HS-27A (cell line): ENCODE measurements at places on chromosomes 11 and 22.

DNA sequence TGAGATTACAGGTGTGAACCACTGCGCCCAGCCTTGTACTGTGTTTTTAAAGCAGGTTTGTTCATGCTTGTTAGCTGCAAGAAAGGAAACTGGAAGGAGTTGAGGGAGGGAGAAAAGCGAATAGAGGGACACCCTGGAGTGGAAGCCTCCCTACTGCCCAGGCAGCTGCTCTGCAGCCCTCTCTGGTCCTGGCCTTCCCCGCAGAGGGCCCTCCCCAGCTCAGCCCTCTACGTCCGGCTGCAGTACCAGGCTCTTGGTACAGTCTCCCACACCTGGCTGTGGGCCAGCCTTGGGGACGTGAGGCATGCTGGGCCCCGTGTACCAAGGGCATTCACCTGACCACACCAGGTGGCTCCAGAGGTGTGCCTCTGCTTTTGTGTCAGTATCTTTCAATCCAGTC, 70.8 kb downstream of the MED15 start:
- DNase-seq: no peak

- no peak for DNase-seq
Measured at GRCh38 chr11:133175103-133175502, 357.2 kb downstream of the OPCML start.

DNA sequence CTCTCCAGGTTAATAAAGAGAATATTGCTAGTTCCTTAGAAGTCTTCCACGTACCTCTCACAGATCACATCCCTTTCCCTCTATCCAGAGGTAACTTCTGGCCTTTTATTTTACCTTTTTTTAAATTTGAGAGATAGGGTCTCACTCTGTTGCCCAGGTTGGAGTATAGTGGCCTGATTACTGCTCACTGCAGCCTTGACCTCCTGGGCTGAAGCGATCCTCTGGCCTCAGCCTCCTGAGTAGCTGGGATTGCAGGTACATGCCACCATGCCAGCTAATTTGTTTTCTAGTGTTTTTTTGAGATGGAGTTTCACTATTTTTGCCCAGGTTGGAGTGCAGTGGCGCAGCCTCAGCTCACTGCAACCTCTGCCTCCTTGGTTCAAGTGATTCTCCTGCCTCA, 24.4 kb downstream of the YAP1 start:
- DNase-seq: no peak

GRCh38 chr11:11296434-11296833, 56.6 kb downstream of the CSNK2A3 start:
- DNase-seq: no peak

- no peak for DNase-seq
Measured at GRCh38 chr11:46457021-46457420, 65.4 kb upstream of the CHRM4 start.

GRCh38 chr11:35167426-35167954, 28.5 kb downstream of the CD44 start:
- no peak for DNase-seq

DNA sequence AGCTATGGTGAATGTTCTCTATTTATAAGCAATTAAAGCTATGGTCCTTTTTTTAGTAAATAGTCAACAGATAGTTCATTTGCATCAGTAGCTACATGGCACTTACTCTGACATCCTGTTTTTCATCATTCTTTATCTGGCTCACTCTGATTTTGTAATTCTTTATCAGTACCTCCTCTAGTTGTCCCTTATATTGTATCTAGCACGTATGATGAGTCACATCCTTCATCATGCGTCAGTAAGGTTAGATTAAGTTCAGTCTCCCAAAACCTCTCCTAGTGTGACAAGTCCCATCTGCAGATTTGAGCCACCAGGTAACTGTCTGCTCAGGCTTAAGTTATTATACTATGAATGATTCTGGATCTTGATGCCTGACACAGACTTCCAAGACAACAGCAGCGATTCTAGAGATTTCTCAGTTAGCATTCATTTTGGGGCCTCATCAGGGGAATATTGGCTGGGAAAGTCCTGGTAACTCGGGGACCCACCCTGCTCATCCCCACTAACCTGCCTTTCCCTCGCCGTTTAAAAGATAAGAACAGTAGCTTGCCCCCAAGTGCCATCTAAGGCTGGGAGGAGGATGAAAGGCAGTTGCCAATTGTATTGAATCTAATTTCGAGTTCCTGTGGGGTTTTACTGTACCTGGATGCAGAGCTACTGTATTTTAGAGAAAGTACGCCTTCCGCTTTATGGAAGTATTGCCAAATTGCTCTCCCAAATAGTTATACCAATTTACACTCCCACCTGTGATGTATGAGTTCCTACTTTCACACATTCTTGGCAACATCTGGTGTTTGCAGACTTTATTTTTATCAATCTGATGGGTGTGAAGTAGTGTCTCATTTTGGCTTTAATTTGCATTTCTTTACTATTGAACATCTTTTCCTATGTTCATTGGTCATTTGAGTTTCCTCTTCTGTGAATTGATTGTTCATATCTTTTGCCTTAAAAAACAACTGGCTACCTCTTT, 55.9 kb downstream of the ZC3H12C start:
- DNase-seq: no peak

- DNase-seq: no peak
Measured at GRCh38 chr22:32018056-32018455, 25.0 kb upstream of the SLC5A1 start.

DNA sequence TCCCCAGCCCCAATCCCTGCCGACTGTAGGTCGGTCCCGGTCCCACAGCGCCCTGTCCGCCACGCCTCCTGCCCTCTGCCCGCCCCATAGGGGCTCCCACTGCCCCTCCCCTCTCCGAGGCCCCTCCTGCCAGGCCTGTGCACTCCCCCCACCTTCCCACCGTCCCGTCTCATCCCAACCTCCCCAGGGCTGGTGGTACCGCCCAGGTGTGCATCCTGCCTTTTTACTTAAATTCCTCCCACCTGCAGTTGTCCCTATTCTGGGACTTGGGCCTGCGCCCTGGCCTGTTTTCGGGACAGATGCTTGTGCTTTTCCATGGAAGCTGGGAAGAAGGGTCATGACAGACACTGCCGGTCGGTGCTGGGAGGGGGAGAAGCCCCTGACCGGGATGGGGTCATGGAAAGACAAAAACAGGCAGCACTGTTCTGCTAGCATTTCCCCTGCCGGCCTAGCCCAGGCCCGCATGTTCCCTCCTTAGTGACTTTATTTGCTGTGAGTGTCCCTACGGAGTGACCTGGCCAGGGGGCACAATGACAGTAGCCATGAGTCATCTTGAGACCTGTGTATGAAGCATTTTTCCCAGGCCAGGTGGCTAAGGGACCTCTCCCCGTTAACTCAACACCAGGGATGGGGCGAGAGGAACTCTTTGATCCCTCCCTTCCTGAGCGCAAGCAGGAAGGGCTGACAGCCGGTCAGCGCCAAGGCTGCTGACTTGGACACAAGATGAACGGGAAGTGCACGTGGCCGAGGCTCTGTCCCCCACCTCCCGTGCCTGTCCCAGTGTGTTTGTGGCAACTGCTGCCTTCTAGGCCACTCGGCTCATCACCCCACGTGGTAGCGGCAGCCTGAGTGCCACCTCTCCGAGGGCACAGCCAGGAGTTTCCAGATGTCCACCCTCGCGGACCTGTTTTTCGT, 7.1 kb downstream of the TBX1 start:
- no peak for DNase-seq

GRCh38 chr22:37996515-37997246, 12.3 kb upstream of the SOX10 start:
- no peak for DNase-seq

- no peak for DNase-seq
Measured at GRCh38 chr11:95641495-95641894, 148.1 kb downstream of the FAM76B start.

DNA sequence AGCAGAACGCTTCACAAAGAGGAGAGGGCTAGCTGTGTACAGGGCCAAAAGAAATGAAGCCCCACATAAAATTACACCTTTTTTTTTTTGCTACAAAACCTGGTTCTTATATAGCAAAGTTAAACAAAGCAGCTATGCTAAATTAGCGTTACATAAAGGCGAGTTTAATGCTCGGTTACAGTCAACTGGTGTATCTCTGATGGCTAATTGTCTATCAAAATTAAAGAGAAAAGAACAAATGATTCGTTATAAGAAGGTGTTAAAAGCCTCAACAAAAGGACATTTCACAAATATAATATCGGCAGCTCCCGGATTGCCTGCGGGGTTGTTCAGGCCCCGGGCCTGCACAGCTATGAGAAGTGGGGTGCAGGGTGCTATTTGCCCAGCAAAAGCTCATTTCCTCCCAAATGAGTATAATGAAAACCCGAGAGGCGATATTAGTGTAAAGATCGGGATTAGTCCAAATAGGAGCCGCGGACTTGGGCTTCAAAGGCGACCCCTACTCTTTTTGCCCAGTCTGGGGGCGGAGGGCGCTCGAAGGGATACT, 13.3 kb upstream of the PAX6 start:
- DNase-seq: no peak

DNA sequence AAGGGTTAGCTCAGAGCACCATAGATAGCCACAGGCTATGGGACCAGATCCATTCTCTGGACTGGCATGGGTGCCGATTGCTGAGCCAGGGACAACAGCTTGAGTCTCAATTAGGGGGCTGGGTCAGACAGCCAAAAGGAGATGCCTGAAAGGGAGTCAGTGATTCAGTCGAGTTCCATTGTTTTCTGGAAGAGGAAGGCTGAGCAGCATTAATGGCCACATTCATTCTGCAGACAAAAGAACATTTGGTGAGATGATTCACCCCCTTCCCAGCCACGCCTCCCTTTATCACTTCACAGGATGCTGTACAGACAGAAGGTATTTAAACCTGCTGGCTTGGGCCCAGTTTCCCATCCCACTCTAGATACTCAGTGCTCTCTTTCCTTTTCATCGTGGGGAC, 131.9 kb downstream of the ADAMTS15 start:
- DNase-seq: no peak

- DNase-seq: no peak
Measured at GRCh38 chr11:68338051-68338780, 25.8 kb downstream of the LRP5 start.

DNA sequence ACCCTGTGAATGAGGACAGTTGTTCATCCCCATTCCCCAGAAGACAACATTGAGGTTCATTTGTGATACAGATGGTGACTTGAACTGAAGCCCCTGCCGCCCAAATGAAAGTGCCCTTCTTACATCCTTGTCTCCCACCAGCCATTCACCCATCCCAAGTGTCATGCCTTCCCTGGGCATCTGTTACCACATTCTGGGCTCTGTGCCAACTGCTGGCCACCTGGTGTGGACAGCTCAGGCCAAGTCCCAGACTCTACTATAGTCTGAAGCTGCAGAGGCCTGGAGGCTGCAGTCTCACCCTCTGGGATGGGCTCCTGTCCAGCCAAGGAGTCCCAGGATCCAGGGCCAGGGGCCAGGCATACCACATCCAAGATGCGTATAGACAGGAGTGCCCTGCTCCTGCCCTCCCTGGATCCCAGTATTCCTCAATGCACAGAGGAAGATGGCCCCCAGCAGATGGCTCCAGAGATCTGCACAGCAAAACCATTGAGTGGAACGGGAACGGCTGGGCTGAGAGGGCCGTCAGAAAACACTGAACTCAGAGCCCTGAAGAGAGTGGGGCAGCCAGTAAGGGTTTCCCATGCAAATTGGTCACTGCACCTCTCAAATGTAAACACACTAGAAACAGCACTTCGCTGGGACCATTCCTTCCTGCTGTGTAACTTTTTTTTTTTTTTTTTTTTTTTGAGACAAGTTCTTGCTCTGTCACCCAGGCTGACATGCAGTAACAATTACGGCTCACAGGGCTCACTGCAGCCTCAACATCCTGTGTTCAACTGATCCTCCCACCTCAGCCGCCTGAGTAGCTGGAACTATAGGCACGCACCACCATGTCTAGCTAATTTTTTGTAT, 22.8 kb downstream of the ARRB1 start:
- peak; percentile 72 for DNase-seq

- no peak for DNase-seq
Measured at GRCh38 chr11:126702987-126703386, 297.6 kb downstream of the KIRREL3 start.

- DNase-seq: no peak
Measured at GRCh38 chr11:44235765-44236201, 74.2 kb downstream of the ALX4 start.

DNA sequence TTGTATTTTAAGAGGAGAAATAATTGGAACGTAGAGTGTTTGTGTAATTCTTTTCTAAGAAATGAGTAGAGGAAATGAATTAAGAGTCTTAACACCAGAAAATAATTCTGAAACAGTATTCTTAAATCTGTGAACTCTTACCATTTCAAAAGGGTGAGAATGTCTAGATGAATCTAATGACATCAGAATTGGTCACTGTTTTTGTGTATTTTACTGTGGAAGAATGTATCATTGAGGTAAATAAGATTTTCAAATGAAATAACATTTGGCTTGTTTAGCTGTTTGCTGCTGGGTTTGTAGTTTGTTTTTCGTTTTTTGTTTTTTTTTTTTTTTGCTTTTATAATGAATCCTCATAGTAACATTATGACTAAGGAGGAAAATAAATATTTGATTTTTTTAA, 97.6 kb downstream of the EMSY start:
- no peak for DNase-seq

DNA sequence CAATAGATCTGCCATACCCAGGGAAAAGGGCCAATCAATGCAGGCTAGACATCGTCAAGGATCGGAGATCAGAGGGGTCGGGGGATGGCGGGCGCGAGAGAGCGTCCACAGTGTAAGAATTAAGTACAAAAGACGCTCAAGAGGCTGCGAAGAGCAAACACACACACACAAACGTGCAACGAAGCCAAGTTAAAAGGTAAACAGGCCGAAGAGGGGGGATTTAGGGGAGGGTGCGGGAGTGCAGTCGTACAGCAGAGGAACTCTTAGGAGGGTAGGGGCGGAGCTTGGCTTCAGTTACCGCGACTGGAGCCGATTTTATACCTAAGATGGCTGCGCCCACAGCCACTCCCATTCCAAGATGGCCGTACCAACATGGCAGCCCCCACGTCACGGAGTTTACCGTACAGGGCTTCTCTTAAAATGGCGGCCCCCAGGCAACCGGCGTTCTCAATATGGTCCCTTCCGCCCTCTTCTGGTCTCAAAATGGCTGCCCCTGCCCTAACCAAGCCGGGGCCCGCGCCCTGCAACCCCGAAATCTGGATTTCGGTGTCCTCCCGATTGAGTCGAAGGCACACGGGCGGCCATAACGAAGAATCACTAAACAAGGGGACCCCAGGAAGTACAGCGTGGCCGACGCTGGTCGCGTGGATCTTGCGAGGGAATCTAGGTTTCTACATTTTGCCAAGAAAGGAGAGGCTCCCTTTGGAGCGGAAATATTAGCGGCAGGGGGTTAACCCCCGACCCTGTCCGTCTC, 1.9 kb downstream of the GNG3 start:
- no peak for DNase-seq

DNA sequence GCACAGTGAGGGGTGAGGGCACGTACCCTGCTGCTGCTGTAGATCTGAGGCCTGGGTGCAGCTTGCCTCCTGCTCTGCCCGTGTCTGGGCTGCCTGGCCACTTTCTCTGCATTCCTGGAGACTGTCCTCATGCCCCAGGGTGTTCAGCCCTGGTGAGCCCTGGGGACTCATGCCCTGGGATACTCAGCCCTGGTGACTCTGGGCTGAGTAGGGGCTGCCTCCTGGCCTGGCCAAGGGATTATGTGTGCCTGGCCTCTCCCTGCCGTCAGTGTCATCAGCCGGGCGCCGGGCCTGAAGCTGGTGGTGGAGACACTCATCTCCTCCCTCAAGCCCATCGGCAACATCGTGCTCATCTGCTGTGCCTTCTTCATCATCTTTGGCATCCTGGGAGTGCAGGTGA, 94.7 kb downstream of the CACNA1I start:
- no peak for DNase-seq

- no peak for DNase-seq
Measured at GRCh38 chr22:21902296-21903087, 35.0 kb upstream of the MAPK1 start.
